Choroid plexus epithelial cell (primary cell): ENCODE measurements at places on chromosomes 2 and 18.

GRCh38 chr2:120228503-120228902 lies 5.3 kb upstream of the TMEM185B start:
- no peak for DNase-seq

- no peak for DNase-seq
These were observed 142.6 kb downstream of the INHBB start for GRCh38 chr2:120488531-120488930.

GRCh38 chr2:56077359-56077915 lies 106.4 kb upstream of the CCDC85A start:
- peak; percentile 50 for DNase-seq

DNA sequence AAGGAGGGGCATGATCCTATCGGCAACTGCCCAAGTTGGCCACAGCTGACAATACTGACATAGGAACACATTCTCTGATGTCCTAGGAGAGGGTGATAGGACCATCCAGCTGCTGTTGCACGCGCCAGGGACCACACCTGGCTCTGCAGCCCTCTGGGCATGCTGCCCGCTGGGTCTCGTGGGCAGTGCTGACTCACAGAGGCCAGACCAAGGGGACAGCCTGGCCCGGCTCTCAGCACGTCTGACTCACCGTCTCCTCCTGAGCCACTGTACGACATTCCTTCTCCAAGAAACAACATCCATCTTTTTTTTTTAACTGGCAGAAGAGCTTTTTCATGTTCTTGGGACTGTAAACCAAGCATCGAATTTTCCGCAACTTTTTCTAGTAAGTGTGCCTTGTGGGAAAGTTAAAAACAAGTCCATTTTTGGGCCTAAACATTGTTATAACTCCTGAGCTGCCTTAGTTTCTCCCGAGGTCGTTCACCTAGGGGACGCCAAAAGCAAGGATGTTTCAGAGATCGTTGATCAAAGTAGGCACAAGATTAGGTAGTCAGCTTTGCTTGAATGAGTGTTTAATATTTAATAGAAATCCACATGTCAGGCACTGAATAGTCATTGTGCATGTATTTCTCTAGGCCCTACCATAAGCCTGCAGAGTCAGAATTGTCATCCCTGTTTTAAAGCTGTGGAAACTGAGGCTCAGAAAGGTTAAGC lies 100.3 kb downstream of the TTC32 start:
- DNase-seq = peak; percentile 98

DNA sequence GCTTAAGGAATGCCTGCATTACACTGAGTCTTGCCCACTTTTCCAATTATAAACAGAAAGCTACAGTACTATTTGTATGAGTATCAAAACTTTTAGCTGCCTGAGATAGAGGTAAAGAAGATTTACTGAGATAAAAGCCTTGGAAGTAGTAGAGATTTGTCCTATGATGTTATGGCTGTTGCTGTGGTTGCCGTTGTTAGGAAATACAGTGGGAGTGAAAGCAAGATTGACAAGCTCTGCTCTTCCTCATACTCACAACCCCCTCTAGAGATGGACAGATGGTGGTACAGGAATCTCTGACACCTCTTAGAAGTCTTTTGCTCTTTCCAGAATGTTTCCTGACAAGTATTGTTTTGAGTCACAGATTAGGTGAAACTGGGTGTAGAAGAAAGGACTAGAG lies 242.5 kb downstream of the RPIA start:
- DNase-seq = peak; percentile 46

DNA sequence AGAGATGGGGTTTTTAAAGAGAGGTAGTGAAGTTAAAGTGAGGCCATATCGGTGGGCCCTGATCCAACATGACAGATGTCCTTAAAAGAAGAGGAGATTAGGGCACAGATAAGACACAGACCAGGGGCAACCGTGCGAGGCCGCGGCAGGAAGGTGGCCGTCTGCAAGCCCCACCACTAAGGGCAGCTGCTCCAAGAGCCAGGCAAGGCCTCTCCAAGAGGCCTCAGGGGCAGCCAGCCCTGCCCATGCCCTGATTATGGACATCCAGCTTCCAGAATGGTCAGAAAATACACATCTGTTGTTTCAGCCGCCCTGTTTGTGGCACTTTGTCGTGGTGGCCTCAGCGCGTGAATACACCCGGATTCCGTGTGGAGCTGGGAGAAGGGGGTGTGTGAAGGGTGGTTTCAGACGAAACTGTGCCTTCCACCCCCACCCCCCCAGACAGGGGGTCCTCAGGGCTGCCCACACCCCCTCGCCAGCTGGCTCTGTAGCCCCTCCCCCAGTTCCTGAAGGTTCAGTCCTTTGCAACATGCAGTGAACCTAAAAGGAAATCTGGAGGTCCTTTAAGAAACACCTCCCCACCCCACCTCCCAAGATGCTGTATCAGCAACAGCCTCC lies 74.1 kb upstream of the SMAD7 start:
- DNase-seq = no peak

DNA sequence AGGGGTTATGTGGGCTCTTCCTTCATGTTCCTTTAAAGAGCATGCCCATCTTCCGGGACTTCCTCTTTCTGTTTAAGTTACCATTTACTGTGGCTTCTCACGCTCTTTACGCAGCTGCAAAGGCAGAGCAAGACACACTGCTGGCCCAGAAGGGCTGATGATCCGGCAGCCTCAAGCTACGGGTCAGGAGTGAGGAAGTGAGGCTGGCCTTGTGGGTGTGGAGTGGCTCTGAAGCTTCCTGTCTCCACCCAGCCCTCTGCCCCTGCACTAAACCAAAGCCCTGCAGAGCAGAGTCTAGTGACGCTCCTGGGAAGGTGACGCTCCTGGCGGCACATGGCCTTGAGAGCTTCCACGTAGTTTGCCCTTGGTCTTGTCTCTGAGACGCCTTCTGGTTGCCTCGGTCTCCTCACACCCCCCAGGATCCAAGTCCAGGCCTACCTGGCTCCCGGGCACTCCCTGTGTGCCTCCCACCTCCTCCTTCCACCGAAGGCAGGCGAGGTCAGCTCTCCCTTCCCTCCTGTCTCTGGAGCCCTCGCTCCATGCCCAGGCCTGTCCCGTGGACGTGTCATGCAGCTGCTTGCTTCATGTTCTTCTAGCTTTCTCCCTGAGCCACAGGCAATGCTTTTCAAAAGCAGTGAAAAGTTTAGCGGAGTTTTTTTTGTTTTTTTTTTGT lies 50.3 kb downstream of the ARL4C start:
- peak; percentile 47 for DNase-seq

GRCh38 chr2:12686708-12687283 lies 29.9 kb upstream of the TRIB2 start:
- DNase-seq = no peak

DNA sequence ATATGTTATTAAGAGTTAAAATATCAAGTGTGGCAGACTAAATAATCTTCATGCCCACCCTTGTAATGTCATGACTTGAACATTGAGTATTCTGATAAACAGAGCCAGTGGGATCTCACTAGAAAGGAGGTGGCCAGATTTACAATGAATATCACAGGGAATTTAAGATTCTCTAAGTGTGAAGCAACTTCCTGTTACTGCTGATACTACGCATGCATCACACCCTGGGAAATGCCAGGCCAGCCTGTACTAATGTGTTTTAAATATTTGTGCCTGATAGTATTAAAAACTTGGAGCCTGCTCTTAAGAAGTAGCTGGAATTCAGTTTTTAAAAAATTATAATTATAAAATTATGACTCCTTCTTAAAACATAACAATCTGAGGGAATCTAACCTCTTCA lies 148.3 kb downstream of the LAMA3 start:
- DNase-seq = peak; percentile 93

- DNase-seq = no peak
These were observed 195.6 kb downstream of the TGIF1 start for GRCh38 chr18:3645384-3646156.

- peak; percentile 17 for DNase-seq
These were observed 112.5 kb downstream of the AP1S3 start for GRCh38 chr2:223724861-223725260.

DNA sequence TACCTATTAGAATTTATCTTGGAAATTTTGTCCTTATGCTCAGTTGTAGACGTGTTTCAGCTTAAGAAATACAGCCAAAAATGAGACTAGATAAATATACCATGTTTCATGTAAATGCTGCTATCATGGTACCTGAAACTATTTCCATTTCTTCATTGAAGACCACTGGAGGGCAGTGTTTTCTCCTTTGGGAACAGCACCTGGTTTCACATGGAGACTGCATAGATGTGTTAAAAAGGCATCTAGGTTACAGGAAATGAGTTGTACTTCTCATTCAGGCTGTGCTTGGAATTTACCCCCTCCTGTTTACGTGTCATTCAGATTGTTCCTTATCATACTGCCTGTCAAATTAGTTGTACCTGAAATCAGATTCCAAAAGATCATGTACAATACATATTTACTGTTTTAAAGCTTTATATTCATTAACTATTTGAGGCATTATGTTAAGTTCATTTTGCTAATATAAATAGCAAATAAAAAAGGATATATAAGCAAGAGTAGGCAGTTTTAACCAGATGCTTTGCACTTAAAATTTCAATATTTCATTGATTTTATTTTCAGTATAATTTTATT lies 57.3 kb upstream of the PSMD14 start:
- peak; percentile 70 for DNase-seq

- DNase-seq = no peak
These were observed 21.3 kb upstream of the KLF11 start for GRCh38 chr2:10022041-10022421.

- DNase-seq = no peak
These were observed 509.9 kb upstream of the VRK2 start for GRCh38 chr2:57536535-57537231.

DNA sequence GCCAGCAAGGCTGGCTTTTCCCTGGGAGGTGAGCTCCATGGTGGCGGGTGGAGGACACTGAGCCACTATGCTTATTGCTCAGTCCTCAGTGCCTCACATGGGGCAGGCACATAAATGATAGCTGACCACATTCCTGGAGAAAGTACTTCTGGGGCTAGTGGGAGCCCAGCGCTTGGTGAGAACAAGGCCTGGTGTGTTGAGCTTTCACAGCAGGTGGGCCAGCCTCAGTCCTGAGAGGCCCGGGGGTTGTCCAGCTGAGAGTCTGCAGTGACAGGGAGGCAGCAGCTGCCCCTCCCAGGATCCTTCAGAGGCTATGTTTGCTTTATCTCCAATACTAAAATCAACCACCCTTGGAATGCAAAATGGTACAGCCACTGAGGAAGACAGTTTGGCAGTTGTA lies 217.7 kb downstream of the ZBTB7C start:
- DNase-seq = no peak
